COLO829 (cell line): ENCODE measurements at places on chromosomes 6 and 20.
A peak's percentile ranks its signal among the peaks of the same experiment; 100 is the strongest.

DNA sequence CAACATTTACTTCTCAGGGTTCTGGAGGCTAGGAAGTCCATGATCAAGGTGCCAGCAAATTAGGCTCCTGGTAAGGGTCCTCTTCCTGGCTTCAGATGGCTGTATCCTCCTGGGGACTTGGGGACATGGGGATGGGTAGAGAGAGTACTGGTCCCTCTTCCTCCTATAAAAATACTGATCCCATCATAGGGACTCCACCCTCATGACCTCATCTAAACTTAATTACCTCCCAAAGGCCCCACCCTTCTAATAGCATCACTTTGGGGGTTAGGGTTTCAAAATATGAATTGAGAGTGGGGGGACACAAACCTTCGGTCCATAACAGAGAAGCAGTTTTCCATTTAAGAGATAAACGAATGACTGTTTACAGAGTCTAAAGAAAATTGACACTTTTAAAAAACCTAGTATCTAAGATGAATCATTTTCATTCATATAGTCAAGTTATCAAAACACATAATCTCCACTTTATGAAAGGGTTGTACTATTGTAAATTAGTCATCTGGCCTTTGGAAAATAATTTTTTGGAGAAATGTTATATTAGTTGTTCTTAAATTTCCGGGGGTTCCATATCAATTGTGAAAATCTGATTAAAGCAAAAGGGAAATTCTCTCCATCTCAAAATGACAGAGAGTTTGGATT is 33.5 kb downstream of the ELOVL5 start:
- DNase-seq, result no peak

- DNase-seq, result no peak
Observed at GRCh38 chr20:48433178-48433577, 394.6 kb downstream of the PREX1 start.

- no peak for DNase-seq
Observed at GRCh38 chr6:145534989-145535388, 200.3 kb downstream of the EPM2A start.

DNA sequence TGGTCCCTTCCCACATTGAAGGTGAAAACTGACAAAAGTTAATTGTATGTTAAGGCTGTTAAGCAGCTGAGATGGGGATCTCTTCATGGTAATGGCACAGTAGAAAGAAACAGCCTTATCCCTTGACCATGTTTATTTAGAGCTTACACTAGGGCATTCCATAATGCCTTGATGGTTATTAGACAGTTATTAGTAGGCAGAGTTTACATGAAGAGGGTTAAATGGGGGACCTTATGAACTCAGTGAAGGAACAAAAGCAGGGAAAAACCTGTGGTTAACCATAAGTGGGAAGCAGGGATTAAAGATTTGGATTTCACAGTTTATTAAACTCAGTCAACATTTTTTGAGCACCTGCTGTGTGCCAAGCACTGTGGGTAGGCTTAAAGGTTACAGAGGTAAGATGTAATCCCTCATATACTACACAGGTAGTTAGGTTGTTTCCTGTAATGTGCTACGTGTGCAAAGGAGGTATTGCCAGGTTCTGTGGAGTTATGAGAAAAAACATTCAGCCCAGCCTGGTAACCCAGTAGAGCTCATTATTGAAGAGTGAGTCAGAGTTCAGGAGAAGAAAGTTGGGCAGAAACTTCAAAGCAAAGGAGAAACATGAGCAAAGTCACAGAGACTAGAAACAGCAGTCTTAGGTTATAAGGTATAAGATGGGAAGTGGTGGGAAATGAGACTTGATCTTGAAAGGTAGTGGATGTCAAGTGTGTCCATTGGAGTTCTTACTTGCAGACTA is 32.3 kb upstream of the GNRH2 start:
- no peak for DNase-seq

DNA sequence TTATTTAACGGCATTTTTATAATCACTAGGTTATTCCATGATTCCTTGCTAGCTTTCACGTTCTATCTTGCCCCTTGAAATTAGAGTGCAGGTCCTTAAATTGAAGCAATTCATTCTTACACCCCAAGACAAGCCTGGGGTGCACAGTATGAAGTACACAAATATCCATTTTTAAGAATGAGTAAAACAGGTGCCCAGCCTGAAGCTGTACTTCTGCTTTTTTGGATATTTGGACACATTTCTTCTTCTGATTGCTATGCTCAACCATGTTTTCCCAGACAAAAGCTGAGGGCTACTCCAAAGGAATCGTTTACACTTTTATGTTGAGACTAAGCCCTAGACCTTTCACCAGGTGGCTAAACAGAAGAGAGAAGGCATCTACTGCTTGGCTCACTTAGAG is 7.9 kb upstream of the TAGAP start:
- no peak for DNase-seq

GRCh38 chr6:117425431-117426153 is at the start of gene ROS1:
Gene ROS1 (minus strand): TSS chr6:117425942. CDS start chr6:117425656, 286 bp downstream.
- DNase-seq, result no peak

- DNase-seq, result no peak
Observed at GRCh38 chr20:19827818-19828217, 69.8 kb downstream of the RIN2 start.

DNA sequence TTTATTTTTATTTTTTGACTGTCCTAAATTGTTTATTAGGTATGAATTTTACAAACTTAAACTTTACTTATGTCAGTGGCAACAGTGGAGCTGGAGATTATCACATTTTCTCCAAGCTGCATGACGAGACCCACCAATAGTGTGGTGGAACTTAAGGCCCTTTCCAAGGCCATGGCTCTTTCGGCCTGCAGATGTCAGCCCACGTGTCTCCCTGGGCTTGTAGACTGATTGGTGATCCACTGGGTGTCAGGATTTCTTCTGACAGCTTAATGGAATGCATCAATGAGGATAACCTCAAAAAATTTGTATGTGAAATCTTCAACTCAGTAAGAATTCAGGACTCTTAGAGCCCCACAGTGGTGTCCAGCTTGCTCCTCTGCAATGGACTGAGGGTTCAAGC is 32.3 kb upstream of the OVOL2 start:
- no peak for DNase-seq

- DNase-seq, result no peak
Observed at GRCh38 chr6:131736003-131736596, 25.3 kb upstream of the CTAGE9 start.

GRCh38 chr6:34094474-34095135 is 51.3 kb downstream of the GRM4 start:
- DNase-seq, result no peak

DNA sequence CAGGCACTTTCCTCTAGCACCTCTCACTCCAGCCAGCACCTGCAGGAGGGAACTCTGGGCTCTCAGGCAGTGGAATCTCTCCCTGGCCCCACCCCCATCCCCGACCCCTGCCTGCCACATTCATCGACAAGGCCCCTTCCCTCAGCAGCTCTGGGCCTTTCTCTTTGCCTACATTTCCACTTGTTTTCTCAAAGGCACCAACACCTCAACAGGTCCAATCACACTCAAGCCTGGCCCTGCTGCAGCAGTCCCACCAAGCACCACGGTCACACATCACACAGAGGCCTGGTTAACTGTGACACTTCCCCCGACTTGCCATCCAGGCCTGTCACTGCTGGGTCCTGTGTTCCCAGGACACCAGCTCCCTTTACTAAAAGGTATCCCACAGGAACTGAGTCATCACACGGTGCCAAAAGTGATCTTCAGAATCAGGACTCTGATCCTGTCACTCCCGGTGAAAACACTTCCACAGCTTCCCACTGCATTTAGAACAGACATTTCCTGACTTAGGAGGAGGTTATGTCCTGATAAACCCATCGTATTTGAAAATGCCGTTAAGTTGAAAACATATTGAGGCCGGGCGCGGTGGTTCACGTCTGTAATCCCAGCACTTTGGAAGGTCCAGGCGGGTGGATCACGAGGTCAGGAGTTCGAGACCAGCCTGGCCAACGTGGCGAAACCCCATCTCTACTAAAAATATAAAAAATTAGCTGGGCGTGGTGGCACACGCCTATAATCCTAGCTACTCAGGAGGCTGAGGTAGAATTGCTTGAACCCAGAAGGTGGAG is 54.9 kb downstream of the MYH7B start:
- no peak for DNase-seq

- no peak for DNase-seq
Observed at GRCh38 chr6:45115696-45116095, 212.4 kb upstream of the RUNX2 start.

GRCh38 chr6:142946924-142947713 is 2.1 kb upstream of the HIVEP2 start:
- DNase-seq, result no peak

DNA sequence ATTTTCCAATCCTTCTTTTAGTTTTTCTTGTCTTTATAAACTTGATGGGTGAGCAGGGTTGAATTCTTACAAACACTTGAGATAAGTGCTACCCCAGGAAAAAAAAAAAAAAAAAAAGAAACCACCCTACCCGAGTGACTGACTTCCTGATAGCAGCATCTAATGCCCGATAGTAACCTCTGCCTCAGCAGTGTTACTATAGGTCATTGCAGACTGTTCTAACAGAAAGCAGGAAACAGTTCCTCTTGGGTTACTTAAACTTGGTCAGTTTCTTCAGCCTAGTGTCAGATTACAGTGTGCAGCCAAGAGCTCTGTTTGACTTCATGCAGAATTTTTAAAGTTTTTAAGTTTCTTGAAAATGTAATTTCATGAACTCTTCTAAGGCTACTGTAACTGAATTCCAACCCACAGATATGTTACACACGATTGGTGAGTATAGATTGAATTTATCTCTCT is 2.1 kb downstream of the MYLIP start:
- DNase-seq, result peak; percentile 70

- DNase-seq, result no peak
Observed at GRCh38 chr6:163724196-163724595, 309.7 kb downstream of the QKI start.

- DNase-seq, result peak; percentile 79
Observed at GRCh38 chr20:44683263-44684046, 31.7 kb upstream of the CCN5 start.

DNA sequence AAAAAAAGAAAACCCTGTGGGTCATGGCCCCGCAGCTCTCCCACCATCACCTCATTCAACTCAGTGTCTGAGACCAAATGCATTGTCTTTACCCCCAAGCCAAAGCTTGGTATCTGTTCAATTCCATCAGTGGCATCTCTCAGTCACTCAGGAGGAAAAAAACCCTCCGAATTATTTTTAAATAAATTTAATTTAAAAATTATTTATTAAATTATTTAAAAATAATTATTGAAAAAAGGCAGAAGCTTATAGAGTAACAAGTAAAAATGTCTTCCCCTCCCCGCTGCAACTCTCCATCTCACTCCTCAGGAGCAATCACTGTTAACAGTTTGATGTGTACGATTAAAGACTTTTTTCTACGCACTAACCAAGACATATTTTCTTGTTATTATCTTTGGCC is 50.7 kb downstream of the PRDM1 start:
- DNase-seq, result no peak

DNA sequence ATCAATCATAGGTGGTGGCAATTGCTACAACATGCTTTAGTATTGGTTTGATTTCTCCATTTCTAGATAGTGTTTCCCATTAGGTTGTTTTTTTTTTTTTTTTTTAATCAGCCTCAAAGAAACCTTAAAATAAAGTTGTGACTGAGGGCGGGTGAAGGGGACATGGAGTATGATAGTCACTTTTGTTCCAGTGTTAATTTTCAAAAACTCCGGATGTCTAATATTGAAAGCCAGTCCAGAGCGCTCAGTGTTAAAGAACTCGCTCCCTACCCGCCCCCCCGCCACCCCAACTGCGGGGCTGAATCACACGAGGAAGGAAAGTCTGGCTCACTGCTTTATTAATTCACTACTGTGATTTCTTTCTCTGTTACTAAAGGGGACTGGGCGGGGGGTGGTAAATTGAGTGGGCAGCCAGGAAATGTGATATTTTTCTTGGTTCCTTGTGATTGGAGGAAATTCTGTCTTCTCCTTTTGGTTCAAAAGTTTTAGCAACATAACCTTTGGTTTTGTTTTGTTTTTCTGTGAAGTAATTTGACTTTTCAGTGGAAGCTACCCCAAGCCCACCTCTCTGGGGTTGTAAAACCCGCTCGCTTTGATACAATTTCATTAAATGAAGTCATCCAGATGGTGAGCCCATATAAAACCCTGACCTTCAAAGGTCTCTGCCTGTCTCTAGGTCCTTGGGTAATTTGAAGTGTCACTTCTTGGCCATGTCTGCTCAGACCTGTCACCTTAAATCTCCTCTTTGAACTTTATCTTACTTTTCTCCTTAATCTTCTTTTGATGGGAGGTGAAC is 38.0 kb downstream of the TNFAIP3 start:
- DNase-seq, result no peak

- DNase-seq, result no peak
Observed at GRCh38 chr6:122408702-122409458, 9.4 kb downstream of the HSF2 start.

DNA sequence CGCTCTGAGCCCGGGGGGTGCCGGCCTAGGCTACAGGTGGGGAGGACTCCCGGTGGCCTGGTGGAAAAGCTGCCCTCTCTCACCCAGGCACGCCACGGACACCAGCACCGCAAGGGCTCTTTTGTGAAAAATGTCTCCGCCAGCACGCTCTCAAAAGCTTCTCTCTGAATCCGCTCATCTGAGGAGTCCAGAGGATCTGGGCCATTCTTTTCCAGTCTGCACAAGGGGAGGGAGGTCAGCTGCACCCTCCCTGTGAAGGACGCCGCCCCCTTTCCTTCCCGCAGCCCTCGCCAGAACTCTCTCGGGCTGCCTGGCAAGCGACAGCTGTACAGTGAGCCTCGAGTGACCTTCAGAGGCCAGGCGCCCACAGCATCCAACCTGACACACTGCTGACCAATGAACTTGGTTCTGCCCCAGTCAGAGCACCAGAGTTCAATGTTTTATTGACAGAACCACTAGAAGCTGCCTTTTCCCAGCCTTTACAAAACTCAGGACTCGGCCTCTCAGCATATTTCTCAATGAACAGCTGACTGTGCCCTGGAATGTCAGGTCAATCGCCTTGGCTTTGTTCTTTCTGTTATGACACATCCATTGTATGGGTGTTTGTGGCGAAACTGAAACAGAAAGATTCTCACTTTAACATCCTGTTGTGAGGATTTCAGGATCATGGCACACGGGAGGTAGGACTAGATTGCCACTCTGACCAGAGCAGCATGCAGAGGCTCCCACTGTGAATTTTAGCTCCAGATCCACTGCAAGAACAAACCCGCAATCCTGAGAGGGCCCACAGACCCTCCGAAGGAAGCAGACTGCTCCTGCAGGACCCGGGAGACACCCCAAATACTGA is 26.7 kb downstream of the SERPINB9 start:
- DNase-seq, result no peak

GRCh38 chr6:20542927-20543602 is 8.8 kb downstream of the CDKAL1 start:
- DNase-seq, result peak; percentile 33

- DNase-seq, result no peak
Observed at GRCh38 chr6:91659891-91660290, 1073.0 kb upstream of the MAP3K7 start.

GRCh38 chr6:166921570-166921969 is 34.8 kb downstream of the RNASET2 start:
- DNase-seq, result no peak

GRCh38 chr20:44717986-44718385 is 2.8 kb downstream of the CCN5 start:
- DNase-seq, result no peak

- DNase-seq, result no peak
Observed at GRCh38 chr6:166815629-166816028, 140.7 kb downstream of the RNASET2 start.

- DNase-seq, result no peak
Observed at GRCh38 chr20:47788741-47789080, 3.4 kb upstream of the SULF2 start.
